ENCODE measurements at places on chromosomes 2 and 18.

GRCh38 chr2:28408764-28409599 lies 16.3 kb downstream of the FOSL2 start:
- DNase-seq, result peak; percentile 58

- no peak for DNase-seq
These were observed 65.6 kb downstream of the CYB5A start for GRCh38 chr18:74226156-74226555.

GRCh38 chr2:47009253-47009767 lies 93.7 kb upstream of the MCFD2 start:
- DNase-seq, result no peak

DNA sequence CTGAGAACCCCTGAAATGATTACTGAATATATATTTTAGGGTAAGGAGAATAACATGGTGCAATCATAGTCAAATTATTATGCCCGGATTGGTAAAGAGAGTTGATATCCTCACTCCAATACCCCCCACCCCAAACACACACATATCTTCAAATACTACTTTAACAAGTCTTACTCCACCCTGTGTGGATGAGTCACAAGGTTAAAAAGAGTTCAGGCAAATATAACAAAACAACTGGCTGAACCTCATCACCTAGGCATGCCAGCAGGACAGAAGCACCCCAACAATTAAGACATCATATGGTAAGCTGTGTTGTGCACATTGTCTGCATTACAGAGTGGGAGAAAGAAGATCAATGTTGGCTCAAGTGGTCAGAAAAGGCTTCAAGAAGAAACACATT lies 857.4 kb downstream of the TDRD15 start:
- DNase-seq, result no peak

DNA sequence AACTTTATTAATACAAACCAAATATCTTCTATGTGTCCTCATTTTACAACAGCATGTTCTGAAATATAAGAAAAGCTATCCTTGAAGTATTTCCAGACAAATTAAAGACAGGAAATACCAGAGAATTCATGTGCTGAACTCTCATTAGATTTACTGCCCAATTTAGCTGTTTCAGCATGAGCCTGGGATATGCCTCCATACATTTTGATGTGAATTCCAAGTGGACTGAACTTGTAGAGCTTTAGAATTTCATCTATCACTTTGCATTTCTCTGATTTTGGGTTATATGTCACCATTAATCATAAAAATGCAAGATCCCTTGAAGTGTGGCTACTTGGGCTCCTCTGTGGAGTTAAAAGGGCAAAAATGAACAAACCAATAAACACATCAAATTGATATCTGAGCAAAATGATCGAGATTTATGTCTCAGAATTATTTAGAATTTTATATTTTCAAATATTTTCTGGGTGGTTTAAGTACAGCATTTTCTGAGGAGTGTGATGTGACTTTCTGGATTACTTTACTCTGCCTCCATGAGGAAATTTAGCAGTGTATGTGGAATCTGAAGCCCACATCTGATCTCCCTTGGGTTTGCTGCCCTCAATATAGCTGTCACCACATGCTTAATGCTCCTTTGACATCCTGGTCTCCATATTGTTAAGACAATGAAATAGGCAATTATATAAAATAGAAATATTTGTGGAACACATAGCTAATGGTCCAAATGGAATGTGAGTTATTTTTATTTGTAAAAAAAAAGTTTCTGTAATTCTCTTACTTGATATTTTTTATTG lies 206.6 kb upstream of the RBMS1 start:
- no peak for DNase-seq

GRCh38 chr2:222433332-222434173 lies 9.2 kb downstream of the SGPP2 start:
- DNase-seq, result no peak

GRCh38 chr2:163800951-163801381 lies 65.2 kb upstream of the FIGN start:
- no peak for DNase-seq

DNA sequence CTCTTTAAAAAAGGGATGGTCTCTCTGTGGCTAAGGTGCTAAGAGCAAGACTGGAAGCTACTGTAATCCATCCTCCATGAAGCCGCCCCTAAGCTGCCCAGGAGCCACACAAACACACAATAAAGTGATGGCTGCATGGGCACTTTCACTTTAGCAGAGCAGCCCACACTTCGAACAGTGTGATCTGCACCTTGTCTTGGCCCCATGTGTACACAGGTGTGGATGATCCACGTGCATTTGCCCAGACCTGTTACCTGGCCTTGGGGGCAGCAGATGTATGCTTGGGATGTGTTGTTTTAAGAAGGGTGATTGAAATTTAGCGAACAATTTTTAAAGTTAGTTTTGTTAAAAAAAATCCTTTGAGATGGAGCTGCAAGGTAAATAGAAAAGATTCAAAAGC lies 39.9 kb downstream of the TMEM178A start:
- no peak for DNase-seq

DNA sequence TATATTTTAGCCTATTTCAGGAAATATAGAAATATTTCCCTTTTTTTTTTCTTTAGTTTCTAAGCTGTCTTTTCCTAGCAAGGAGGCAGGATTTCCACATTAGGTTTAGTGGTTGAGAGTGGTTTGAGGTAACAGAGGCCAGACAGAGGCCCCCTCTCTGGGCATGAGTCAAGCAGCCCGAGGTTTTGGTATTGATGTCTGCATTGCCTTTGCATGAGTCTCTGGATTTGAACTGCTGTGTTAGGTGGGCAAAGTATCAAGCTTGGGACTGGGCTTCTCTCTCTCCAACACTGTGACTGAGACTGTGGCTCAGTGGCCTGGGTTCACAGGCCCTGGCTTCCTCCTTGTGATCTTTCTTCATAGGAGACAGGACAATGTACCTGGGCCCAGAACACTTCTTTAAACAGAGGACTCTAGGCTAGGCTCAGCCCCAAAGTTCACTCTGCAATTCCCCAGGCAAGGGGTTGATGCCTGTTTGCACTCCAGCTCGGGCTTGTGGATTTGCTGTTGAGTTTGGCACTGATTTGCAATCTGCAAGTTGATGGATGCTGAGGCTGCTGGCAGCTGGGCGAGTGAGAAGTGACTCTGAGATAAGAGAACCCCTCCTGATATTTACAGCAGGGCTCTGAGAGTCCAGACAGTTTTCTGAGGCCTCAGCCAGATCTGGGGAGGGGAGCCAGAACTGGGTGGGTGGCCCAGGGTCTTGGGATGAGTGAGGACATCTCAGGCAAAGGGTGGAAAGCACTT lies 271.2 kb downstream of the EN1 start:
- no peak for DNase-seq

DNA sequence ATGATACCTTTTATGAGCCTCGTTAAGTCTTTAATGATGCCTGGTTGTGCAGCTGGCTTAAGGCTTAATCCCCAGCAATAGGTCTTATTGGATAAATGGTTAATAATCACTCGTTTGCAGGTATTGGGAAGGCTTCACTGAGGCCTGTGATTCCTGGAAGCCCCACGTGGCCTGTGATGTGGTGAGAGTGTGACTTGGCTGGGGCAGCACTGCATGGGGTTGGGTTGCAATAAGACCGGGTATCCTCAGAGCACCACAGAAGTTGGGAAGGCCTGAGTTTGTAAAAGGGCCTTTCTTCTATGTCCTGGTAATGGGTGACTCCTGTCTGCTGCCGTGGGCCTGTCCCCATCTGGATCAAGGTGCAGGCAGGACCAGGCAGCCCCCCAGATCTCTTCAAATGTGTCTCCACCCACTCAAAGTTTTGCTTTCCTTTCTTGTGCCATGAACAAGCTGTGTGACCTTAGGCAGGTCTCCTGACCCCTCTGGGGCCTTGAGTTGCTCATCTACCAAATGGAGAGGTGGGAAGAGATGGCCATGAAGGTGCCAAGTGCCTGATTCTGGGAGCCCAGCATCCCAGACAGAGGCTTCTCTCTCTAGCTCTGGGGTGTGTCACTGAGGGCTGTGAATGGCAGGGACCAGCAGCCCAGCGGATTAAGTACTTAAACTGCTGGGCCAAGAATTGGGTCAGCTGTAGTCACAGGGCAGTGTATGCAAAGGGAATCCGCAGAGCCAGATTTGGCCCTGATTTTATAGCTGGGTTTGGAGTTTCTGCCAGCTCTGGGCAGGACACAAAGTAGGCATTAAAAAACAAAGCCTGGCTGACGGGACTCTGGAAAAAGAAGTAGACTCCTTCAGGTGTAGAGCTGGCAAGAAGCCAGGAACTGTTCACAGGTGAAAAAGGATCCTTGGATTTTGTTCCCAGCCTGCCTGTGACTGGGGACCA lies 24.4 kb downstream of the LBH start:
- no peak for DNase-seq

DNA sequence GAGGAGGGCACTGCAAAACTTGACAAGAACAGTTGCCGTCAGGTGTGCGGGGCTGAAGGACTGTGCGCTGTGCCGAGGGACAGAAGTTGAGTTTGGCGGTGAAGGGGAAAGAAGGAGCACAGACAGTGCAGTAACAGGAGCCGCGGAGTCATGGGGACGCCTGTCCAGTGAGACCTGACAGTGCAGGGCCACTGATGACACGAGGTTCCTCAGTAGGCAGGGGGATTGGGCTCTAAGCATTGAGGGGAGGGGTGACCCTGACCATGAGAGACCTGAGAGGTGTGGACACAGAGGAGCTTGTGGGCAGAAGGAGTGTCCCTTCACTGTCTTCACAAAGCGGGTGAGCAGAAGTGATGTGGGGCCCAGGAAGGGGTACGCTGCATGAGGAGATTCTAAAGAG lies 104.8 kb downstream of the MTCL1 start:
- DNase-seq, result no peak

- no peak for DNase-seq
These were observed 504.3 kb downstream of the DCC start for GRCh38 chr18:52844323-52844722.

DNA sequence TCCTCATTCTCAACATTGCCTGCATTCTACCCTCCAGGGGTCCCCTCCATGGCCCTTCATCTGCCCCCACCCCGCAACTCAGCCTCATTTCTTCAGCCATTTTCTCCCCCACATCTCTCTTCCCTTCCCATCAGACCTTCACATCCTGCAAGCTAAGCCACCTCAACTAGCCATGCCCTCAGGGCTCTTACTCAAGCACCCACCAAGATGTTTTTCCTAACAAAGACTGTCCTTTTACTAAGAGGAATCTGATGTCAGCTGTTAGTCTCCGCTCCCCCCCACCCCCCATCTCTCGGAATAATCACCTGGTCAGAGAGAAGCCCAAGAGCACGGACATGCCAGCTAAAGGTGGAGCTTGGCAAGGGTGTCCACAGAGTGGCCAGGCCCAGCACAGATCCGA lies 4.7 kb upstream of the CAPN10 start:
- no peak for DNase-seq

DNA sequence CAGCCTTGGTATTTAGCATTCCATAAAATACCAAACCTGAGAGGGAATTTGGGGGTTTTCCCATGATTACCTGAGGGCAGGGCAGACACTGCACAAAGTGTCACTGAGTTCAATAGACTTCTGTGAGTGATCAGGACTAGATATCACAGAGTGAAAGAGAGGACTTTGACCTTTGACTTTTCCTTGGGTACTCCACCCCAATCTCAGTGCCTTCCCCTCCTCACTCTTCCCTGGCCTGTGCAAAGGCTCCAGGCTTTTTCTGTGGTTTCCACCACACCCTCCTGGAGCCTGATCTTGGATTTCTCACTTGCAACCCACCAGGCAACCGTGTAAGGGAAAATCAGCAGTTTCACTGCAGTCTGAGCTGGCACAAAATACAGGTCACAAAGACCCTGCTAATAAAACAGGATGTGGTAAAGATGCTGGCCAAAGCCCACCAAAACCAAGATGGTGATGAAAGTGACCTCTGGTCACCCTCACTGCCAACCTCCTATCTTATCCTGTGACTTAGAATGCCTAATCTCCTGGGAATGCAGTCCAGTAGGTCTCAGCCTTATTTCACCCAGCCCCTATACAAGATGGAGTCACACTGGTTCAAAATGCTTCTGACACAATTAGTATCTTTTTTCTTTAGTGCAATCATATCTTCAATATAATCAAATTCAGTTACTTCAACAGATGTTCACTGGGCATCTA lies 64.0 kb downstream of the BOD1L2 start:
- DNase-seq, result no peak

- DNase-seq, result no peak
These were observed 189.5 kb upstream of the HDAC4 start for GRCh38 chr2:239590276-239590675.

- no peak for DNase-seq
These were observed 33.6 kb downstream of the CHRNA1 start for GRCh38 chr2:174730698-174731018.

DNA sequence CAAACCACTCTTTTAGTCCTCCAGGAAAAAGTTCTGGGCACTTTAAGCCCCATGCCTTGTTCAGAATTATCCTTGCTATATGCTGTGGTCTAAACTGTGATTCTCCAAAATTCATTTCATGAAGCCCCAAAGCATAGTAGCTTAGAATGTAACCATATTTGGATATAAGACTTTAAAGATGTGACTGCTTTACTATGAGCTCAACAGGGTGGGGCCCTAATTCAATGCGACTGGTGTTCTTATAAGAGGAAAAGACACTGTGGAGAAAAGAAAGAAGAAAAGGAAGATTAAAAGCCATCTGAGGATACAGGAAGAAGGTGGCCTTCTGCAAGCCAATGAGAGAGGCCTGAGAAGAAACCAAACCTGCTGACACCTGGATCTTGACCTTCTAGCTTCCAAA lies 174.8 kb downstream of the GALNT13 start:
- DNase-seq, result no peak

DNA sequence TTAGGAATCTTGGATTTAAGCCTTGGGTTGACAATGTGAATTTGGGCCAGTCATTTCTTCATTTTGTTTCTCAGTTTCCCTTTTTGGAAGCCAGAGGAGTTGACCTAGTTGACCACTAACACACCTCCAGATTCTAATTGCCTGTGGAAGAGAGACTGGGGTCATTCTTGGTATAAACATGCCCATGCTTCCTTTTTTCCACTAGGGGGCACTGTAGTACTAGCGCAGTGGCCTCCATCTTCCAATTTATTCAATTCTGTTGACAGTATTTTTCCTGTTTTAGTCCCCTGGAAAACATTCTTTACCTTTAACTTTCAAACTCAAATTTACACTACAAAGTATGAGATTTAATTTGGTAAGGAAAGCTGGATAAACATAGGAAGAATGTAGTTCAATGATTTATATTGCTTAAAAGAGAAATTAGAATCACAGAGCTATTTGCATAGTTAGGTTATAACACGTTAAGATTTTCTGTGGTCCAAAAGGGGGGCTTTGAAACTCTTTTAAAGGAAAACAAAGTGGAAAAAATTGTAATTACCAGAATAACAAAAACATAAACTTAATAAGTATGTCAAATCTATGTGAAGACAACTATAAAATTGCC lies 57.5 kb upstream of the AGPS start:
- DNase-seq, result peak; percentile 12

Data from activated naive CD4-positive, alpha-beta T cell treated with anti-CD3 and anti-CD28 coated beads, Interleukin-2, amount 50 U/mL, for 72 hours (primary cell).